ENCODE measurements at places on chromosomes 11 and 22. TPM values are rescaled to one million over a fixed set of nuclear protein-coding genes. Genes with fewer than 3 reads are reported as not detected.

DNA sequence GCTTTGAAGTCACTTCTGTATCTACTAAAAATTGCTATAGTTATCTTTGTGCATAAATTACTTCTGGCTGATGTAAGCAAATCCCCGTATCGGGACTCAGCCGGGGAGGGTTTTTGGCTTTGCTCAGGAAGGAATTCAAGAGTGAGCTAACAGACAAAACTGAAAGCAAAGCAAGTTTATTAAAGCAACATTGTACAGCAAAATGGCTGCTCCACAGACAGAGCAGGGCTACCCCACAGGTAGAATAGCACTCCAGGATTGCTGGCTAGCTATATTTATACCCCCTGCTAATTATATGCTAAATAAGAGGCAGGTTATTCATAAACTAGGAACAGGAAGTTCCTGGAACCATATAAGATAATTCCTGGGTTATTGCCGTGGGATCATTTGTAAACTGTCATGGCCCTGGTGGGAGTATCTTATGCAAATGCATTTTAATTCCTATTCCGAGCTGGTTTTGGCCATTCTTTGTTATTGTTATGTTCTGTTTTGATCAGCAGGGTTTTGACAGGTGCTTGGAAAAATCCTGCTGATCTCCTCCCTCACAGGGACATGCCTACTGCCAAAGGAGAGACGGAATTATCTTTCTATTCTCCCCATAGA, 15.2 kb downstream of the MIF start:
- DNase-seq = peak; percentile 66

DEUP1 gene
- not detected for polyA plus RNA-seq

SEPTIN3 gene
- polyA plus RNA-seq = 1.0 TPM

DNA sequence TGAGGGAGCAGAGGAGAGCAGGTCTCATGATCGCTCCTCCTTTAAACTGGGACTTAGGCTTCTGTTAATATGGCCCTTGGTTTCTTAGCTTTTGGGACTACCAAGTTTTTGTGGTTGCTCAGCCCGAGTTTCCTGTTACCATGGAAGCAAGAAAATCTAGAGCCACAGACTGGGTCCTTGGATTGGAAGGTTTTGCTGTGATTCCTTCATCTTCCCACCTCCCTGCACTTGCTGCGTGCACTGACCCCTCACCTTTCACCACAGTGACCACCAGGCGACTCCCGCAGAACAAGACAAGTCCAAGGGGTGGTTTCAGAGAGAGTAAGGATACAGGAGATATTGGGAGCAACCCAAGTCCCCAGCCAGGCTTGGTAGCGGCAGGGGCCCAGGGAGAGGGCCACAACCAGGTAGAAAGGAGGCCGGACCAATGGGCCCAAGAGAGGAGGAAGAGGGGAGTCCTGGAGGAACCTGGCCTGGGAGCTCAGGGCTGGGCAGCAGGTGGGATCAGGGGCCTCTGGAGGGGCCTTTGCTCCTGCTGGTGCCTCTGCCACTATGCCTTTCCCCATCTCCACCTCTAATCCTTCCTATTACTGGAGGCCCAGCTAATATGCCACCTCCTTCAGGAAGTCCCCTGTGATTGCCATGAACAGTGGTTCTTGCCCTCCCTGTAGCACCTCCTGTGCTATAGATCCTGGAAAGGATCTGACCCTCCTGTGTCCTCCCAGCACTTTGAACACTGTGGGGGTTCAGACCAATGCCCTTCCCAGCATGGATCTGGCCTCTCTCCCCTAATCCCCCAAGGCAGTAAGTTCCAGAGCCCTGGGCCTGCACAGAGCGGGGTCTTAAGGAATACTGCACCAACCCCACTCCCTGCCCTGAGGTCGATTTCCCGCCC, 21.2 kb downstream of the CSF2RB start:
- DNase-seq = no peak

OR2AT4 gene
- 0.03 TPM for polyA plus RNA-seq

GRCh38 chr11:65792456-65792855, 5.6 kb downstream of the OVOL1 start:
- no peak for DNase-seq

DNA sequence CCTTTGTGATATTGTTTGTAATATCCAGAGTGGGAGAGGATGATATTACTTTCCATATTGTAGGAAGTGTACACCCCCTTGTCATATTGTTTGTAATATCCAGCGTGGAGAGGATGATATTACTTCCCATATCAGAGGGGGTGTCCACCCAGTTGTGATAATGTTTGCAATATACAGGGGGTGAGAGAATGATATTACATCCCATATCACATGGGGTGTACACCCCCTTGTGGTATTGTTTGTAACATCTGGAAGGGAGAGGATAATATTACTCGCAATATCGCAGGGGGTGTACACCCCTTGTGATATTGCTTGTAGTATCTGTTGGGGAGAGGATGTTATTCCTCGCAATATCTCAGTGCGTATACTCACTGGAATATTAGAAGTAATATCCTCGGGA, 61.5 kb downstream of the PRSS23 start:
- DNase-seq = no peak

GRCh38 chr11:68673306-68673945, 10.9 kb upstream of the GAL start:
- no peak for DNase-seq

- DNase-seq = peak; percentile 59
Observed at GRCh38 chr22:29147331-29147899, 58.3 kb upstream of the EMID1 start.

PTGDR2 gene
- polyA plus RNA-seq = 0.82 TPM

GRCh38 chr11:32052215-32052614, 38.7 kb upstream of the RCN1 start:
- DNase-seq = peak; percentile 66

ROBO4 gene
- 33.6 TPM for polyA plus RNA-seq

GRCh38 chr11:70158201-70158600, 44.9 kb upstream of the FADD start:
- DNase-seq = peak; percentile 39

- DNase-seq = peak; percentile 38
Observed at GRCh38 chr11:42770444-42771065, 541.2 kb upstream of the API5 start.

MYEOV gene
- polyA plus RNA-seq = 1.3 TPM

Data from muscle of leg (tissue), 16 donors.